ENCODE measurements at places on chromosomes 13 and 19. TPM values are rescaled to one million over a fixed set of nuclear protein-coding genes. Genes with fewer than 3 reads are reported as not detected.

GRCh38 chr19:17557466-17557865 is 2.0 kb downstream of the COLGALT1 start:
- no peak for DNase-seq

Gene ZNF568
- total RNA-seq: 11.3 TPM

Gene ENOX1
- 7.7 TPM for total RNA-seq

GRCh38 chr19:56217039-56217949 is 15.2 kb downstream of the ZSCAN5C start:
- peak; percentile 4 for DNase-seq

GRCh38 chr19:23263870-23264590 is 13.8 kb upstream of the ZNF724 start:
- DNase-seq: no peak
